ENCODE measurements at places on chromosomes 1 and 21.

DNA sequence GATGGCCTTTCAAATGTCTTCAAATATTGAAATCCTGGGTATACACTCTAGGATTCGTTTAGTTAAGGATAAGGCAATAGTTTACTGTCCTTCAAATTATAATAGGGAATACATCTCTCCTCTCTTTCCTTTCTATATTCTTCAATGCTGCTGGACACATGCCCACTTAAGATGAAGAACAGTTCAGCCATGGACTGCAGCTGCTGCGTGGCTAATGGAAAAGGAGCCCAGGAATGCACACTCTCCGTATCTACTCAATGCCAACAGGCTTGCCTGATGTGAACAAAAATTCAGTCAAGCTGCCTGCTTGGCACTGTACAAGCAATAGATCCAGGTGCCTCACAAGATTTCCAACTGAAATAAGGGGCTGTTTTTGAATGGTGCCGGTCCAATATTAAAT is 321.2 kb upstream of the LYPLAL1 start:
- no peak for DNase-seq

DNA sequence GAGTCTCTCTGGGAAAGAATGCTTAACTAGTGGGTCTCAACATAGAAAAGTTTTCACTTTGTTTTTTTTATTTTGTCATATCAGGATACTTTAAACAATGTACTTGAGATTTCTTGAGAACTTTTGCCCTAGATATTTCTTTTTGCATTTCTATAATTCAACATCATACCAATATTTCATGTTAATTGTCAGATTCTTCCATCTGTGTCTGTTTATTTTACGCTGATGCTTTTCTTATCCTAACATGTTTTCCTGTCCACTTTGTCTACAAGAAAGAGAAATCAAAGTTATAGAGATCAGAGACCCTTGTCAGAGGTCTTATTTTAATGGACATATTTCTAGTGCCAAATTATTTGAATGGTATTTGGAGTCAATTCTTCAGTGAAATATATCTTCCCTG is 95.5 kb upstream of the B3GALT2 start:
- DNase-seq, result no peak

GRCh38 chr1:115671176-115671934 is 29.6 kb downstream of the VANGL1 start:
- no peak for DNase-seq

DNA sequence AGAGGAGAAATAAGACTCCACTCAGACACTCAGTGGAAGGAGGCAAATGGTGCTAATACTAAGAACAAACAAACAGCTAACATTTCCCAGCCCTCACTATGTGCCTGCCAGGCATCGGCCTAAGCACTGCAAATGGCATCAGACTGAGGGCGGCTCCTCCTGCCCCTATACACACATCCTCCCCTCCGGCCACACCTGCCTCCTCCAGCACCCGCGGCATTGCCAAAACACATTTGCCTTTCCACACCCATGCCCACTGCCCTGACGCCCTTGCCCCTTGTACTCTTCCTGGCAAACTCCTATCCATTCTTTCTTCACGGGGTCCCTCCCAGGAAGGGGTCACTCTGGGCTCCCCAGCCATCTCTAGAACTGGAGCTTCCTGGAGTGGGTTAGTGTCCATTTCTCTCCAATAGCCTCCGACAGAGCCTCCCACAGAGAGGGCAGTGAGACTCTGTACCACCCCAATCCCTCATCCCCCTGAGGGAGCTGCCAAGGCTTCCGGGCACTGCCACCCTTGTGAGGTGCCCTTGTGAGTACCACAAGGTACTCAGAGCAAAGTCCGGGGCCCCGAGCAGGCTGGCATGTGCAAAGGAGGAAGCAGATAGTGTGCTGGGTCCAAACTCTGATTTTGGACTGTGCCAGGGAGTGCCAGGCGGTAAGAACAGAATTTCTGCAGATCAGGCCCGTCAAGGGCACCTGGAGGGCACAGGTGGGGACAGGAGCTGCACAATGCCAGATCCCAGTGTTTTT is 959 bp downstream of the AKR7A3 start:
- no peak for DNase-seq

DNA sequence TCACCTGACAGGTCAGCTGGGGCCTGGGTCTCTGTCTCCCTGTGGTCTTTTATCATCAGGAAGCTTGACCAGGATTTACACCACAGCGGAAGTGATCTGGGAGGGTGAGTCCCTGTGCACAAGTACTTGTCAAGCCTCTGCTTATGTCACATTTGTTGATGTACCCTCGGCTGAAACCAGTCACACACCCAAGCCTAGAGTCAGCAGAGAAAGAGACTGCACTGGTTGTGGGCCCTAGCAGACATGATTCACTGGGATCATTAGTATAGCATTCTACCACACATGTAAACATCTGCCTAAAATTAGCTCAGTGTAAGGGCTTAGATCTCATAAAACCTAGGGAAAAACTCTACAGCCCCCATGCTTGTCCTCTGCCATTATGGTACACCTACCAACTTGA is 79.3 kb upstream of the LAMC2 start:
- no peak for DNase-seq

DNA sequence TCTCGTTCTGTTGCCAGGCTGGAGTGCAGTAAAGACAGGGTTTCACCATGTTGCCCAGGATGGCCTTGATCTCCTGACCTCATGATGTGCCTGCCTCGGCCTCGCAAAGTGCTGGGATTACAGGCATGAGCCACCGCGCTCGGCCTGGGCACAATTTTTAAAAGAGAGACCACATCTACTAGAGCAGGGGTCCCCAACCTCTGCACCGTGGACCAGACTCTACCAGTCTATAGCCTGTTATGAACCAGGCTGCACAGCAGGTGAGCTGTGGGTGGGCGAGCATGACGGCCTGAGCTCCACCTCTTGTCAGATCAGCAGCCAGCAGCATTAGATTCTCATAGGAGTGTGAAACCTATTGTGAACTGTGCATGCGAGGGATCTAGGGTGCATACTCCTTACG is 20.8 kb downstream of the TNNT2 start:
- no peak for DNase-seq

- DNase-seq, result peak; percentile 63
These were observed 70.3 kb upstream of the TINAGL1 start for GRCh38 chr1:31505911-31506497.

- DNase-seq, result no peak
These were observed 21.9 kb downstream of the MCOLN2 start for GRCh38 chr1:84975035-84975434.

GRCh38 chr1:115166531-115167091 is 77.3 kb upstream of the TSPAN2 start:
- DNase-seq, result no peak

GRCh38 chr21:29873908-29874307 is 65.9 kb downstream of the GRIK1 start:
- DNase-seq, result no peak

- DNase-seq, result no peak
These were observed 87.7 kb upstream of the EDN2 start for GRCh38 chr1:41572224-41572623.

DNA sequence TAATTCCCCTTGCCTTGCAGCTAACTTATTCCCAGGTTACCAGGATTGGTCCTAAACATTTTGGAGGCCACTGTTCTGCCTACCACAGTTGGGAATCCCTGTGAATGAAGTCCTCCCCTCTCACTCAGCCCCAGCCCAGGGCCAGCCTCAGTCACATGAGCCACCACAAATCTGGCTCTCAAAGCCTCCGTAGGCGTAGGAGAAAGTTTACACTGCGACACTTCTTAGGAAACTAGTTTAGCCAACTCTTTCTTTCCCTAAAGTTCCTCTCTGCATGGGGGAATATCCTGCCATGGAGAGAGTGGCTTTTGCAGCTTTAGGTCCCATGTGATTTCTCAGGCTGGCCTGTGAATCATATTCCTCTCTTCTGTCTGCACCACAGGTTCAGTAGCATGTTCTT is 45.7 kb upstream of the ETV3 start:
- DNase-seq, result no peak

DNA sequence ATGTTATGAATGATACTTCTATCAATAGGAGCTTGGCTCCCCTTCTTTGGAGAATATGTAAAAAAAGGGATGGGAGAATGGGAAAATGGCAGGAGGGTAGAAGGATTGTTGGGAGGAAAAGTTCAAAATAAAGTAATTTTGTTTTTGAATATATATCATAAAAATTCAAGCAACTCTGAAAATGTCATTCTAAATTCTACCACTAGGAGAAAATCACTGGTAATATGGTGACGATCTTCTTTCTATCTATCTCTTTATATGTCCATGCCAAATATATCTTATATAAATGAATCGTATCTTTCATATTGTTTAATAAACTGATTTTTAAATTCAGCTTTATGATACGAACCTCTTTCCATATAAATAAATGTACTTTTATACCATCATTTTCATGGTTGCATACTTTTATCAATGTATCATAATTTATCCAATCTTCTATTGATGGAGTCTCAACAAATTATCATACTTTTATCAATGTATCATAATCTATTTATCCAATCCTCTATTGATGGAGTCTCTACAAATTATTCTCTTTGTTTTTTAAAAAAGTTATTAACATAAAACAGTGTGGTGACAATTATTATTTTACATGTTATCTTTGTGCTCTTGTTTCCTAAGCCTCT is 73.7 kb upstream of the MARK1 start:
- DNase-seq, result no peak

DNA sequence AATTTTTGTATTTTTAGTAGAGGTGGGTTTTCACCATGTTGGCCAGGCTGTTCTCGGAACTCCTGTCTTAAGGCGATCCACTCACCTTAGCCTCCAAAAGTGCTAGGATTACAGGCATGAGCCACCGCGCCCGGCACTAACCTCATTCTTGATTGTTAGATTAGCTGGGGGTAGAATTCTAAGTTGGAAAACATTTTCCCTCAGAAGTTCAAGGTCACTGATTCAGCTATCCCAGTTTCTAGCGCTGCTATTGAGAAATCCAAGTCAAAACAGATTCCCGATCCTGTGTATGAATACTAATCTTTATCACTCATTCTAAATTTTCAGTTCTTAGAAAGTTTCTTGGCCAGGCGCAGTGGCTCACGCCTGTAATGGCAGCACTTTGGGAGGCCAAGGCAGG is 24.4 kb upstream of the EFNA1 start:
- DNase-seq, result no peak

DNA sequence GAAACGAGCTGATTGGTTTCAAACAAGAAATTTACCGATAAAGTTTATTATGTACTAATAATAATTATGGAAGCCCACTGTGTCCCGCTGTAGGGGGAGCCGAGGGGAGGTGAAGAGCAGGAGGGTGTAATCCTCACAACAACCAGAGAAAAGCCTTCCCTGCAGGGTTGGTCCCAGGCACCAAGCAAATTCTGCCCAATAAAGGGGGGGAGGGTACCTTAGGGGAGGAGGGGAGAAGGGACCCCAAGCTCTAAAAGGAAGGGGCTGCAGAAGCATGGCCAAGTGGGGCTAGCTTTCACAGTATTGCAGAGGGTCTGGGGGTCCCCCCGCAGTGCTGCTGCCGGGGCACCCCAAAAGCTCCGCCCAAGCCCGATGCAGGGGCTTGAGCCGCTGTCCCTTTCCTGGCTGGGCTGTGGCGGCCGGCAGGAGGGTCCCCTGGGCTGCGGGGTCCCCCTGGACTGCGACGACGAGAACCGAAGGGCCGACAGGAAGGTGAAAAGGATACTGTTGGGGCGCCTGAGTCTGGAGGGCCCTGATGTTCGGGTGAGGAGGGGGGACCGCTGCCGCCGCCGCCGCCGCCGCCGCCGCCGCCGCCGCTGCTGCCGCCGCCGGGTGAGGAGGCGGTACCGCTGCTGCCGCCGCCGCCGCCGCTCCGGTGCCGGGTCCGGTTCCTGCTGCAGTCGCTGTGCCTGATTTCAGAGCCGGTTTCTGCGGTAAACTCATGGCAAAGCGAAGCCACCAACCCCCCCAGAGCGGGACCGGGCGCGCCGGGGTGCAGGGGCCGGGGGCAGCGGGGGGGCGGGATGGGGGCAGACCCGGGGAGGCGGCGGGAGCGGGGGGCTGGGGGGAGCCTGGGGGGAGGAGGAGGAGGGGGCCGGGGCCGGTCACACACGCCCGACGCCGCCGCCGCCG is 771 bp downstream of the EIF4G3 start:
- DNase-seq, result no peak

DNA sequence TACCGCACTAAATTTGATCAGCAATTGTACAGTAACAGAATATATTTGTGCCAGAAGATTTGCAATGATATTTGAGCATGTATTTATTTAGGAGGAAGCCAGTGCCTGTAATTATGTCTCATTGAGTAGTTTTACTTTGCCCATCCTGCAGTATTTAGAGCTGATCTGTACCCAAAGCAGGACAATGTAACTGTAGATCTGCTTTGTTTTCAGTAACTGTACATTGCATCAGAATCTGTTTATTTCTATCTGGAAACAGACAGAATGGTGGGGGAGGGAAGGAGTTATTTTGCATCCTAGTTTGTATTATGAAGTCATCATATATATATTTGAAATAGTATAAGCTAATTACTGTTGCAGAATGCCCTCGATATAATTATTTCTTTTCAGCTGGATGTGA is 36.2 kb upstream of the LRRC8C start:
- DNase-seq, result no peak

DNA sequence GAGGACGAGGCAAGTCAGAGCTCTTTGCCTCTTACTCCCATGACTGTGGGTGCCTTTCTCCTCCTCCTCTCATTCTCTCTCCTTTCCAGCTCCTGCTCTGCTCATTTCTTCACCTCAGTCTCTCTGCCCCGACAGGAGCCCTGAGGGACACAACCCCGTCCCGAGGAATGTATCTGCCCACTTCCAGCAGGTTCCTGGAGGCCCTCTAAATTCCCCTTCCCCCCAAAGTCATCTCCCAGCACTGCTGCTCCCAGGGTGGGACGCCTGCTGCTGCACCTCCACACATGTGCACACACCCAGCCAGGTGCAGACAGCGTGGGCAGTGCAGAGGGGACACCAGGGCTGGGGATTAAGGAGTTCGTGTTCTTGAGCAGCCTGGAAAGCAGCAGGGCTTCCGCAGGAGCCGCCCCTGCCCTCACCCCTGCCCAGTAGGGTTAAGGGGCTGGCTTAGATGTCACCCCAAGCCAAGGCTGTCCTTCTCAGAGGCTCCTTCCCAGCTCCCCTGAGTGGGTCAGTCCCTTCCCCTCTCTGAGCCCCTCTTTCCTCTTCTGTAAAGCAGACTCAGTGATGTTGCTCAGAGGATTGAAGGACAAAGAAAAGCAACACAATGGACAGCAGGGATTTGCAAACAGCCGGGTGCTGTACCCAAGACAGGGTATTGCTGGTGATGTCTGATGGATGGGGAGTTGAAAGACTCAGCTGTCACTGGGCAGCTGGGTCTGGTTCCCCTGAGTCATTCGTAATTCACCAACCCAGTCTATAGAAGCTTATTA is 346.0 kb downstream of the MATN1 start:
- no peak for DNase-seq

DNA sequence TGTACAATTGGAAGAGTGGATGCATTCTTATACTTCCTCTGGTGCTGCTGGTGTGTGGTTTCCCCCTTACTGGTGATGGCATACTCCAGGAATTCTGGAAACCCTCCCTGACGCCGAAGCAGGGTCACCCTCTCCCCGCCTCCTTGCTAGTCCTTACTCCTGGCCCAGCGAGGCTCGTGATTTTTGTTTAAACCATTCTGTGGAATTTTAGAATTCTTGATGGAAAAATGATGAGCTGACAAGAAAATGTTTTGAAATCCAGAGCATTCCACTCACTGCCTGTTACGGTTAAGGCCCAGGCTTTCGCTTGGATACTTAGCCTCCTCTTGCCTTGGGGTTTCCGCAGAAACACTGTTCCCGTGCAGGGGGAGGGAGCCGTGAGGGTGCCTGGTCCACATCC is 41.1 kb downstream of the IL6R start:
- peak; percentile 82 for DNase-seq

GRCh38 chr1:234533975-234534876 is 55.2 kb upstream of the TARBP1 start:
- DNase-seq, result peak; percentile 99

- DNase-seq, result no peak
These were observed 216.4 kb downstream of the SLC44A5 start for GRCh38 chr1:75394386-75395139.
